ENCODE measurements at places on chromosomes 1 and 21.

DNA sequence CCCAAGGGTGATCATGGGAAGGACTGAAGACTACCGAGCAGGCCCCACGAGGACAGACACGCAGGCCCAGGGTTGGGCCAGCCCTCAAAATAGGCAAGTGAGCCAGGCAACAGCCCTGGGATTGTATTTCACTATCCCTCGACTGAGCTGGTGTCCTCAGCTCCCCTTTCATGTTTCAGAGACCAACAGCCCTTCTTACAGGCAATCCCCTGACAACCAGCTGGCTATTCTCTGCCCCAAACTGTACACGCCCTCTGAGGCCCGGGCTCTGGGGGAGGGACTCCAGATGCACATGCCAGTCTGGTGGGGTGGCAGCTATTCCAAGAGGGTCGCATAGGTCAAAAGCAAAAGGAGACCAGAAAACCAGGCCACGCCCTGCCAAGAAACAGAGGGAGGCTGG lies 243.0 kb downstream of the TOMM20 start:
- no peak for DNase-seq

GRCh38 chr1:115457289-115457688 lies 119.2 kb upstream of the NGF start:
- DNase-seq = no peak

DNA sequence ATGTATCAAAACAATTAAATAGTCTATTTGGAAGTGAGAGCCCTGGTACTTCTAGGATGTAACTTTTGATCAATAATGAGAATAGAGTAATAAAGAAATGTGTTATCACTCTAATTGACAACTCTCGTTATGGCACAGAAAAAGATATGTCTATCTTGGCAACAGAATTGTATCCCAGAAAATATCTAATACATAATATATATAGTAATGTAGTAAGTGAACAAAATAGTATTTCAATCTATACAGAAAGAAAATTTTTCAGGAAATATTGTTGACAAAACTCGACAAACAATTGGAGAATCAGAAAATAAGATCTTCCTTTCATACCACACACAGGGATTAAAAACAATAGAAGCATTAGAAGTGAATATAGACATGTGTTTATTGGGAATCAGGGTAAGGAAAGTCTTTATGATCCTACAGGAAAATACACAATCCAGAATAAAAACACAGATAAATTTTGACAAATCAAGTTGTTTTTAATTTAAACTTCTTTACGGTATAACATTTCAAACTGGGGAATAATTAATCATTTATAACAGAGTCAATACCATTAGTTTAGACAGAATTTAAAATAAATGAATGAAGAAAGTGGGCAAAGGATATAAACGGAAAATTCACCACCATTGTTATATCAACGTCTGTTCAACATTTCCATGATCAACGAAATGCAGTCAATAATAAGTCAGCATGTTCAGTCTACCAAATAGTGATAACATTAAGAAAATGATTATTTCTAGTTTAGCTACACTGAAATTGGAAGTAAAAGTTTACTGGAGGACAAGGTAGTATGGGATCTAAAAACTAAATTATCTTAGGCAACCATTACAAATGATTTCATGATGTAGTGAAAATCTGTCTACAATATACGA lies 1526.5 kb upstream of the TPTE start:
- DNase-seq = no peak

- no peak for DNase-seq
Measured at GRCh38 chr1:56160773-56161315, 418.5 kb downstream of the PLPP3 start.

DNA sequence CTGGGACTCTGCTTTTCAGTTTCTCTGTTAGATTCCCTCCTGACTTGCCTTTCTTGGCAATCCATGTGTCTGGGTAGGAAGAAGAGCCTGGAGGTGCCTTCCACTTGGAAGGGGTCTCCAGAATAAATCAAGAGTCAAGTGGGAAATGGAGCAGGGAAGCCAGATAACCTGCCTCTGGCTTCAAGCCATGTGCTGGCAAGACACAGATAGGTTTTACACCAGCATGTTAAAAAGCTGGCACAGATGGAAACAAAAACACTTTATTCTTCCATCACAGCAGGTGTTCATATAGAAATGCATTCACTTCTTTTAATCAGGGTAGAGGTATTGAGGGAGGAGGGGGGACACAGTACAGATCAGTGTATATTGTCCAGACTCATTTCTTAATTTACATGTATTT lies 356.9 kb upstream of the RUNX1 start:
- no peak for DNase-seq

DNA sequence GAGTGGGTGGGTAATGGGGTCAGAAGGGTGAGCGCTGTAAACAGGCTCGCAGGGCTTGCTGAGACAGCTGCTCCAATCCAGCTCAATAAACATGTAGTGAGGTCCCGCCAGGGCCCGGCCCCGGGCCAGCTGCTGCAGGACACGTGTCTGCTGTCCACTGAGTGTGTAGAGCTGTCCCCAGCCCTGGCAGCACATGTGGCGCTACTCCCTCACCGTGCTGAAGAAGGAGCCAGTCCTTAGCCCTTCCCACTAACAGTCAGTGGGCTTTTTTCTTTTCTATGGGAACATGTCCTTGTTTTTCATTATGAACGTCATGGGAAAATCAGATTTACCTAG lies 78.9 kb upstream of the C1orf174 start:
- DNase-seq = no peak

GRCh38 chr1:201554789-201555592 lies 16.1 kb downstream of the NAV1 start:
- no peak for DNase-seq

GRCh38 chr1:91727763-91728162 lies 158.2 kb downstream of the TGFBR3 start:
- DNase-seq = no peak

- no peak for DNase-seq
Measured at GRCh38 chr1:171206978-171207355, 21.9 kb downstream of the FMO2 start.
